ENCODE measurements at places on chromosomes 13 and 19.

- DNase-seq = no peak
Measured at GRCh38 chr19:19752760-19753403, 20.0 kb upstream of the ZNF14 start.

DNA sequence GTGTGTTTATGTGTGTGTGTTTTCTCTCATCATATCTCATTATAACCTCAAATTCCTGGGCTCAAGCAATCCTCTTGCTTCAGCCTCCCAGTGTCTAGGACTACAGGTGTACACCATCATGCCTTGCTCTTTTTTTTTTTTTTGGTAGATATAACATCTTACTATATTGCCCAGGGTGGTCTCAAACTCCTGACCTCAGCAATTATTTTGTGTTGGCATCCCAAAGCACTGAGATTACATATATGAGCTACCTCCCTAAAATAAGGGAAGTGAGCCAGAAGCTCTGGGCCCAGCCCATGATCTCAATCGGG, 448 bp upstream of the ZNF543 start:
- DNase-seq = no peak

GRCh38 chr13:98881390-98881789, 96.5 kb downstream of the DOCK9 start:
- no peak for DNase-seq

GRCh38 chr19:4217429-4218264, 11.7 kb upstream of the EBI3 start:
- no peak for DNase-seq

GRCh38 chr19:49599378-49600295, 8.7 kb downstream of the PRR12 start:
- peak; percentile 58 for DNase-seq

DNA sequence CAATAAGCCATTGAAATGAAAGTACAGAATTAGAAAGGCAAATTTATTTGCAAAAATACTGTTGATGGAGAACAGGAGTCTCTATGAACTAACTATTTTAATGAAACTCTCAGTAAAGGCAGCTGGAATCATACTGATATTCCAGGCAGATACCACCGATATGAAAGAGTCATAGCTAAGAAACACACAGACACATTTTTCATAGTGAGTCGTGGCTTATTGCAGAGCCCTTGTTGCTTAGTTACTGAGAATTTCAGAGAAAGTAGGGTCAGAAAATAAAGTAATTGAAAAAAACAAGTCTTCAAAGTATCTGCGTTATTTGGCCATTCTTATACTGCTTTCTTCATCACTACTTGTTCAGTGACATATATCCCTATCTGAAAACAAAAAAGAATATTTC, 1890.9 kb downstream of the PCDH9 start:
- DNase-seq = no peak

DNA sequence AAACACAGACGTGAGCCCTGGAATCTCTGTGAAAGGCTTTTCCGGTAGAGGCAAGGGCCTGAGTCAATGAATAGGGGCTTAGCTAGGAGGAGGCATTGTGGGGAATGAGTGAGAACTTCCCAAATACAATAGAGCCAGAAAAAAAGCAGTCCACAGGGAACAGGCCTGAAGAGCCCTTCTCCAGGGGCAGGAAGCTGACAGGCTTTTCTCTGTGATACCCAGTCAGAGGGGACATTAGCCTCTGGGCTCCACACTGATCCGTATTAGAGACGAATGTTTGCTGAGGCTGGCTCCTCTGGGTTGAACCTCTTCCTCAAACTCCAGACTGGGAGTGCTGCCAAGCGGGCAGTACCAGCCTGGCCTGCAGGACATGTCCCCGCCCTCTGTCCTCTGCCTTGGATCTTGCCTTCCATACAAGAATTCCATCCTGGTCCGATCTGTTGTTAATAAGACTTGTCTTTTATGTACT, 2.3 kb downstream of the DHRS12 start:
- DNase-seq = peak; percentile 48

GRCh38 chr13:60402022-60402421, 5.0 kb downstream of the TDRD3 start:
- DNase-seq = no peak

DNA sequence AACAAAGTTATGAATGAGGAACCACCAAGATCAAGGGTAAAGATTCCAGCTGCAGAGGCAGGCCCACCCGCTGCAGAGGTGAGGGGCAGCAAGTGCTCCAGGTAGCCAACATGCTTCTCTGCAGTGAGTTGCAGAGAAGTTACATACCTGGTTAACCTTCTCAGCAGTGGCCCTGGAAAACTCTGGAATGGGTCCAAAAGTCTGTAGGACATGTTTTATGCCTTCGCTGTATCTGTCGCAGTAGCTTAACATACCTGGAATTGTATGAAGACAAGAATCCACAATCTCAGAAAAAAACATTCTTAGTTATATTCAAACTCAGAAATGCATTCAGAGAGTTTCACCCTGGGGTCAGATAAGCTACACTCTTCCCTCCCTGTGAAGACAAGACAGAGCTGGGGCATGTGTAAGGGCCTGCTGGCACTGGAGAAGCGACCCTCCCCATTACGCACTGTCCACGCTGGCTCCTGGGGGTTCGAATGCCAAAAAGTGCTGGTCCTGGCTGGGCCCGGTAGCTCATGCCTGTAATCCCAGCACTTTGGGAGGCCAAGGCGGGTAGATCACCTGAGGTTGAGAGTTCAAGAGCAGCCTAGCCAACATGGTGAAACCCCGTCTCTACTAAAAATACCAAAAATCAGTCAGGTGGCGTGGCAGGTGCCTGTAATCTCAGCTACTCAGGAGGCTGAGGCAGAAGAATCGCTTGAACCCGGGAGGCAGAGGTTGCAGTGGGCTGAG, 121.0 kb downstream of the CRYL1 start:
- DNase-seq = no peak

DNA sequence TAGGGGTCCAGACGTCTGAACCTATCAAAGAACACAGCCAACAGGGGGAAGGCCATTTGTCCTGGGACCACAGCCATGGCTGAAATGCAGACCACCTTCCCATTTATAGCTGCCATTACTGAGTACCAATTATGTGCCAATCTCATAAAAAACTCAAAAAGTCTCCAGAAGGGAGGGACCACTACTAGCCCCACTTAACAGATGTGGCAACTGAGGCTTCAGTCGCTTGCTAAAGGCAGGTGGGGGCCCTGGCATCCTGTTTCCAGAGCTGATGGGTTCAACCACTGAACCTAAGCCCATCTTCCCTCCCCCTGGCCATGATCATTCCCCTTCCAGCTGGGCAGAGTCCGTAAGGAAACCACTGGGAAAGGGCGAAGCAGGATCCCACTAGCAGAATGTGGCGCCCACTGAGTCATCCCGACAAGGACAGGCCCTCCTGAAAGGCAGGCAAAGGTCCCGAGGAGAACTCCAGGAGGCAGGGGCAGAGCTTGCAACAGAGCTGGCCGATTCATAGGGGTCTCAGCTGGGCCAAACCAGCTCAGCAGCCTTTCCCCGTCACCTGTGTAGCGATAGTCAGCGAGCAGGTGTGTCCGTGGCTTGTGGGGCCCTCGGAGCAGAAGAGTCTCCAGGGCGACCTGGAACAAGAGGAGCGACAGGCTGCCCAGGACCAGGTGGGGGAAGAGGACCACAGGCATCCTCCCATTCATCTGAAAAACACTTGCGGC, 14.3 kb upstream of the NAPA start:
- DNase-seq = no peak

DNA sequence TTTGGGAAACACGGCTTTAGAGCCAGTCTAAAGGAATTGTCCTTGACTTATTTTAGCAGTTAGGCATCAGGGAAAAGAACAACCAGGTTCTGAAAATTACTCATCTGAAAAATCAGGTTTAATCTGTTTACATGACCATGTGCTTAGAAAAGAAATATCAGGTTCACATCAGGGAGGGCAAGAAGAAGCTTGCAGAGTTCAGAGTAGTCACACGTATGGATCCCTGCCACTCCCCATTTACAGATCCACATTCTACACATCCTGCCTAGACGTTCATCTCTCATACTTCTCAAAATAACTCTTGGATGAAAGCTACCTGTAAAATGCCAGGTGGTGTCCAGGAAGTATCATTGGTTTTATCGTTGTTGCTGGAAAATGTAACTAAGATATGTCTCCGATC, 14.0 kb upstream of the PHF11 start:
- DNase-seq = no peak

DNA sequence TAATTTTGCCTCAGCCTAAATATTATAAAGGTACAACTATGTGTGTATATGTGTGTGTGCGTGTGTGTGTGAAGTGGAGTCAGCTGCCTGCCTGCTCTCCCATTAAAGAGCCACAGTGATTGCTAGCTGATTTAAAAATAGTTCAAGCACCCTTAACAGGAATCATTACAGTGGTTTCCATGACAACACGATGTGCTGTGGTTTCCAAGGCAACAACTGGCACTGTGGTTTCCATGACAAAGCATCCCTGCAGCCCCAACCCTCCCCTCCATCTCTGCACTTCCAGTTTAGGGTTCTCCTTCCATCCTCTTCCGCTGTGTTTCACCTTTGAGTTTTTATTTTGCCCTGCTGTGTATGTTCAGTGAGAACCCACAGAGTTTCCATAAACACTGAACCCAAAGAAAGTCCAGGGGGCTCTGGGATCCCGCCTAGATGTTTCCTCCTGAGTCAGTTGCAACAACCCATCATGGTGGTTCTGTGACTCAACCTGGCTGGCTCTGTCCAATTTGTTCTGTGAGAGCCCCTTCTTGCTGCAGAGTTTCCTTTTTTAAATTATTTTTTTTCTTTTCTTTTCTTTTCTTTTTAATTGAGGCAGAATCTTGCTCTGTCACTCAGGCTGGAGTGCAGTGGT, 7.1 kb upstream of the PNMA8A start:
- DNase-seq = no peak

- peak; percentile 2 for DNase-seq
Measured at GRCh38 chr19:1560286-1560882, 7.7 kb downstream of the MEX3D start.

DNA sequence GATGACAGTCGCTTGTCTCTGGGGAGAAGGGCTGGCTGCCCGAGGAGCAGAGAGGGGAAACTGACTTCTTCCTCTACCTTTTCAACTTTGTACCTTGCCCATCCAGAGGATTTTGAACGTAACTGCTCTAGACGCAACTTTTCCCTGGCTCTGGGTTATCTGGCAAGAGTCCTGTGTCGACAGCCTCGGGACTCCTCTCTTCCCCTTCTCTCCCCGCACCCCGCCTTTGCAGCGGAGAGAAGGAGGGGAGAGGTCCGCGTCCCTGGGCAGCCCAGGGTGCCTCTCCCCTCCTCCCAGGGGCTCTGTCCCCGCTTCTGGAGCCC, 574 bp downstream of the SH3GL1 start:
- peak; percentile 53 for DNase-seq

DNA sequence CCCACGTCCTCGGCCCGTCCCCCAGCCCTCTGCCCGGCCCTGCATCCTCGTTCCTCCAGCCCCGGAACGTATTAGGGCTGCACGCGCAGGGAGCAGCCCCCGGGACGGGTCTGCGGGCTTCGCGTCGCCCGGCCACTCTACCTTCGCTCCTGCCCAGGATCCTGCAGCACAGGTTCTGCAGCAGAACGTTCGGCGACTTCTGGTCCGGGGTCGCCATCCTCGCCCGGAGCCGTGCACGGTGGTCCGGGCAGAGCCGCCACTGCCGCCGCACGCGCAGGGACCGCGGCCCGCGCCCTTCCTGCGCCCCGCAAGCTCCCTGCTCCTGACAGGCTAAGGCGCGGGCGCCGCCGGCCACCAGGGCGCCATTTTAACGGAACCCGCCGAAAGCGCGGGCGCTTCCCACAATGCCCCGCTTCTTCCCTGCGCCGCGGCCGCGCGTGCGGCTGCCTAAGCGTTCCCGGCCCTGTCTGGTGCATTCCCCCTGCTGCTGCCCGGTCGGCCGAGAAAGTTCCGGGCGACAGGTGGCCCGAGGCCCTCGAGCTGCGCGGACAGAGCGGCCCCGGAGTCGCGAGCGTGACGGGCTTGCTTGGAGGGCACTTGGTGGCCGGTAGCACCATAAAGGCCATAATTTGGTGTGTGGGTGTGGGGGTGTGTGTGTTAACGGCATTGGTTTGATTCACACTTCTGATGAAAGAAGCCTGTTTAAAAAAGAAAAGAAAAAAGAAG, at the start of gene TUBGCP3:
Gene TUBGCP3 (minus strand): TSS at position 390 of the 726 bp plus-strand sequence. CDS start 173 bp downstream, at position 217.
- DNase-seq = peak; percentile 84

GRCh38 chr19:1045247-1045603, 5.3 kb downstream of the ABCA7 start:
- DNase-seq = no peak

DNA sequence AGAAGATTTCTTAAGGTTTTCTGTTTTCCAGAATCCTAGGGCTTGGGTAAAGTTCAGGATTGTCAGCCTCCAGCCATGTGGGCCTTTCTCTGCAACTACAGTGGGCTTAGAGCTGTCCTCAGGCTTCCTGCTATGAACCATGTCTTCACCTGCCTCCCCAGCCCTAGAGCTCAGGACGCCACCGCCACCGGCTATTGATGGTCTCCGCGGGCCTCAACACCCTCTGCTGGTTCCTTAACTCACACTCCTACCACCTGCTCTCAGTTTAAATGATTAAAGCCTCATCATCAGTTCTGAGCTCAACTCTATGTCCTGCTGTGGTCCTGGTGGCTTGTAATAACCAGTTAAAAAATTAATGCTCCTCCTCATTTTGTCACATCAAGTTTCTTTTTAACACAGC, 221.0 kb downstream of the EFNB2 start:
- no peak for DNase-seq

DNA sequence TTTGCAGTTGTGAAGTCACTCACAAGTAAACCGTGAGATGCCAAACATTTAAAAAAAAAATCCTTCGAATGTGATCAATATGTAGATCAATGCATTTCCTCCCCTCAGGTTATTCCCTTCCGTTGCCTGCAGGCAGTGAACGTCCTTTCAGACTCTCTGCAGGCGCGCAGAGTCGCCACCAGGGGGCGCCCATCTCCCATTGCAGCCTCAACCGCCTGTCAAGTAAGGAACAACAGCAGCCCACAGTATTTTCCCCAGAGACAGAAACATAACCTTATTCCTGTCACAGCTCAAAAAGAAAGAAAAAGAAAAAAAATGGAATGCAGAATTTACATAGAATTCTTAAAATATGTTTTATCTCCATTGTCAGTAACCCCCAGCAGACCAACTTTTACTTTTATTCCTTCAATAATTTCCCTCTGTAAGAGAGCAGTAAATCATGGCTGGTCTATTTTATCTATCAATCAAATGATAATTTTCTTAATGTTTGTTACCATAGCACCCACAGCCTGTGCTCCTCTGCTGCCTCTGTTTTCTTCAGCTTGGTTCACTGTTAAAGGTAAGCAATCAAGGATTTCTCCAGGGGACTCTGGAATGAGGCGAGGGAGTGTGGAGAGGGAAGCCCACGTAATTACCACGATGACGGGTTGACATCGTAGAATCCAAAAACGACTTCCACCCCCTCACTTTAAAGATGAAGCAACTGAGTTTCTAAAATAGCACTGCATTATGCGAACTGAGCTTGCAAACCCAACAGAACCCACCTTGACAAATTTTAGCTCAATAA, 637.6 kb upstream of the ARGLU1 start:
- peak; percentile 65 for DNase-seq

DNA sequence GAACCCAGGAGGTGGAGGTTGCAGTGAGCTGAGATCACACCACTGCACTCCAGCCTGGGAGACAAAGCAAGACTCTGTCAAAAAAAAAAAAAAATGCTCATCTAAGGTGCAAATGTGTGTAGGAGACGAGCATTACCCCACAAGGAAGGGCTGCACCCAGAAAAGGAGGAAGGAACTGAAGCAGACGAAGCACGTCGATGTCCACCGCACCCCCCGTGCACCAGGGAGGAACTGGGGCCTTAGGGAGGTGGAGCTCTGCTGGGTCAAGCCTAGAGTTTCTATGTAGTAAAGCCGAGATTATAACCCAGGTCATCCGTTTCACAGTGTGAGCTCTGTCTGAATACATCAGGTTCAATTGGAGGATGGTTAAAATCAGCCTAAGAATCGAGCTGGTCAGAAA, 1.1 kb downstream of the VSTM1 start:
- DNase-seq = peak; percentile 69

GRCh38 chr13:65468628-65469027, 1761.5 kb downstream of the PCDH9 start:
- no peak for DNase-seq

- no peak for DNase-seq
Measured at GRCh38 chr13:29994911-29995595, 144.6 kb upstream of the UBL3 start.
